WTC11 (cell line): ENCODE measurements at places on chromosomes 1 and 21.
A peak's percentile ranks its signal among the peaks of the same experiment; 100 is the strongest.

- DNase-seq, result no peak
Measured at GRCh38 chr1:209787551-209787950, 3.2 kb upstream of the C1orf74 start.

DNA sequence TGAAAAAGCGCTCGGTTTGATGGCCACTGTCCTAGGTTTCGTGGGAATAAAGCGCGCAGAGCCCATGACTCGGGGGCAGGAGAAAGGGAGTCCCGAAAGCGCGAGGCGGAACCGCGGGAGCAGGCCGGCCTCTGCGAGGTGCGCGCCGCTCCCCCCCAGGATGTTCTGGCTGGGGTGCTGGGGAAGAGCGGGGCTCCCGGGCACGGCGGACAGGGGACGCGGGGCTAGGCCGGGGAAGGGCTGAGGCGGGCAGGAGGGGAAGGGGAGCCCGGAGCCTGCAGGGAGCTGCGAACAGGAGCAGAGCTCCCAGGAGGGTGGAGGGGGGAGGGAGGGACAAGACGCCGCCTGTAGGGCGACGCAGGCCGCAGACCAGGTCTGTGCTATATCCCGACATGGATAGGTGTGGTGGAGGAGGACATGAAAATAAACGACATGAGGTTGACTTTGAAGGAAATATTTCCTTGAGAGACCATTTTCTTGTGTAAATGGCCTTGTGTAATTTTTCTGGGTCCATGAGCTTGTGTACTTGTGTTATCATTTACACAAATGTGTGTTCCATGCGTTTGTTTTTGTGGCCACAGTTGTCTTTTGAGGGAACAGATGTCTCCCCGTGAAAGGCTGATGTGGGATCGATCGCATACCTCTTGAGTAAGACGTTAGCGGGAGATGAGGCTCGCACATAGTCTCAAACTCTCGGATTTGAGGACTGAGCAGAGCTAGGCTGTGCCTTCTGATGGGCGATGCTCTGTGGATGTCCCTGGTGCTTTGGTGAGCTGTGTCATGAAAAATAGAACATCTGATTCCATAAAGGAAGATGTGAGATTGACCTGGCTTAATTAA, 1.3 kb downstream of the PCNT start:
- peak; percentile 70 for DNase-seq

DNA sequence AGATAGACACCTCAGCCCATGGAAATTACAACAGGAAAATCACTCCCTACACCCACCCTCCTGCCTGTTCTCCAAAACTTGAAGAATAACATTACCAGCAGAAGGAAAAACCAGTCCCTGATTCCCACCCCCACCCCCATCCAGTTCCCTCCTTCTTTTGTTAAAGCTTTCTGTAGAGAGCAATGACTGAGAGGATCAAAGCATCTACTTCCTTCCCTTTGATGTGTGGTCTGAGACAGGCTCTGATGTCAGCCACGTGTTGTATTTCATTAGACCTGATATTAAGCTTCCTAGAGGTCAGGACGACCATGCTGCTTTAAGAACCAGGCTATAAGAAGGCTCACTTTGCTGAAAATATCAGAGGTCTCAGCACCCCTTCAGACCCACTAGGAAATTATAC, 73.9 kb upstream of the HAO2 start:
- DNase-seq, result no peak

GRCh38 chr1:52059321-52059720, 3.2 kb downstream of the BTF3L4 start:
- no peak for DNase-seq

DNA sequence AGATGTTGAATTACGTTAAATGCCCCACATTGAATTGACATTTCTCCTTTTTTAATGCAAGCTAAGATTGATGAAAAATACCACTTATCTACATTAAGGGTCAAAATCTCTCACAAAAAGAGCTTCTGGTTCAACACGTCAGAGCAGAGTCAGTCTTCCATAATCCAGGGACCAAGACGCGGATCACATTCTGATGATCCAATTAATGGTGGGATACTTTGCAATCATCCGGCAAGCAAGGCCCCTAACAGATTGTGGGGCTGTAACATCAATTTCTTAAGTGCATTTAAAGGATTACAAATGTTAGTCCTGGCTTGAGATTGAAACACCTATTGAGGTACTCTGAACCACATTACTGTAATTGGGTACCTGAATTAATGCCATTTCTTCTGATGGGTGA, 120.2 kb upstream of the ESRRG start:
- no peak for DNase-seq

DNA sequence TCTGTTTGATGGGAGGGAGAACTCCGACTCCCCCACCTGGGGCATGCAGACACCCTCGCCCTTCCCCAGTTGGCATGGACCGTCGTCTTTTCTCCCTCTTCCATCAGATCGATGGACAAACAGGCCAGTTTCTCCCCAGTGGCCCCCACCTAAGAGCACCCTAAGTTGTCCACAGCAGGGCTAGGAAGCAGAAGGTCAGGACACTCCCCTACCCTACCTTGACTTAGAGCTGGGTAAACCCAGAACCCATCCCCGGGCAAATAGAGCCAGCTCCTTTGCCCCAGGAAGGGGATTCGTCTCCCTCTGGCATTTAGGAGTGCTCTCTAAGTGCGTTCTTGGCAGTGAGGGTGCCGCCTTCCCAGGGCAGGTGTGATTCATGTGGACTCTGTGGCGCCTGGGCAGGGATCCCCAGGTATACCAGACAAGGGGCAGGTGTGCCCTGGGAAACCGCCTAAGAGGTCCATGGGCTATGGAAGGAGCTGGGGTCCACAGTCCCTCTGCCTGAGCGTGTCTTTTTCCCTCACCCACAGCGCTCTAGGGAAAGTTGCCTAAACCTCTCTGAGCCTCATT, 2.7 kb upstream of the RUNX3 start:
- no peak for DNase-seq

- no peak for DNase-seq
Measured at GRCh38 chr1:162702628-162703027, 70.4 kb downstream of the DDR2 start.

GRCh38 chr1:232404981-232405731, 224.8 kb downstream of the SIPA1L2 start:
- DNase-seq, result no peak

DNA sequence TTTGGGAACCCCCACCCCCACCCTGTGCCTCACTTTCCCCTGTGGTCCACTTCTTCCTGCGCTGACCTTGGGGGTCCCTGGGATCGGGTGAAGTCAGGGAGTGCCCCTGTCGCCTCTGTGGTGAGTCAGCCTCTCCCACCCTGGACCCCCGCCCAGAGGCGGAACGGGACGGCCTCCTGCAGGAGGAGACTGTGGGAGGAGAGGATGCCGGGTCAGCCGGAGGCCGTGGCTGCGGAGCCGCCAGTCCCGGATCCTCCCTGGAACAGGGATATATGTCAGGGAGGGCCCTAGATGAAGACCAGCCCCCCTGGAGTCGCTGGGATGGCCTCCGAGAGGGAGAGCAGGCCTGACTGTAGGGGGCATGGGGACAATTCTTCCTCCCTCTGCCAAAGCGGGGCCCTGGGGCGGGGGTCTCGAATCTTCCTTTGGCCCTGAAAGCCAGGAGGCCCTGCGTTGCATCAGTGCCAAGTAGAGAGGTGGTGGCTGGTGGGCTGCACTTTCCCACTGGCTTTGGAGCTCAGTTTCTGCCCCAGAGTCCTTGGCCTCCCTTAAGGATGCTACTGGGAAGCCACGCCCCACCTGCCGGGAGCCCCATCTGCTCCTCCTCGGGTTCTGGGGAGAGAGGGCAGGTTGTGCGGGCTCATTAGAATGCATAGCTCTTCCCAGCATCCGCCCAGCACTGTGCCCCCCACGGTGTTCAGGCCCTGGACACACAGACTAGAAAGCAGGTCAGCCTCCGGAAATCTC, 930 bp downstream of the ARHGEF10L start:
- DNase-seq, result peak; percentile 95

DNA sequence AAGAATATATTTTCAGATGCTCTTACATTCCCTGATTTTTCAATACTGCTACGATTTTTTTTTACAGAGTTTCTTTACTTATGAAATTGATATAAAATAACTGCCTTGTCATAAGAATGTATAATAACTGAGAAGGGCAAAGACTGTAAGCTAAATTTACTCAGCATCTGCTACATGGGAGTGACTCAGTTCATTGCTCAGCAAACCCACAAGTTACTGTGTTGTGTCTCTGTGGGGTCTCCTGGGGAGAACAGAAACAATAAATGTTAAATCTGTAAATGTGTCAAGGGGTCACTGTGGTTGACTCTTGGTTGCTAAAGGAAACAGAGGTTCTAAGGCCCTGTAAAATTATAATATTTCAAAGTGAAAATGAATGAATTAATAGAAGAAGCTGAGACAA, 210.3 kb upstream of the CACYBP start:
- DNase-seq, result no peak

DNA sequence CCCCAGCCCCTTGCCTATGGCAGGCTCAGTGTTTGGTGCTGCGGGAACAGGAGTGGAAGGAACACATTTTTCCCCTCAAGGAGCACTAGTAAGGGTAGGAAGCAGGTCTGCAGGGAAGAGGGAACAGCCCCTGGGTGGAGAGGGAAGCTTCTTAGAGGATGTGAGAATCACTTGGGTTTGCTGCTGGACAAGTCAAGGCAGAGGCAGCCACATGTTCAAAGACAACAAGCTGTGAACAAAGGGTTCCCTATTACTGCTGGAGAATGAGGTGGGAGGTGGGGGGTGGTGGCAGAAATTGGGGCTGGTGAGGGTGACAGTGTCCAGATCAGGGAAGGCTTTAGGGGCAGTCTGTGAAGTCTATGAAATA, 24.8 kb upstream of the CITED4 start:
- DNase-seq, result no peak

GRCh38 chr1:9332513-9333143, 39.9 kb downstream of the SPSB1 start:
- DNase-seq, result no peak
